ENCODE measurements at places on chromosomes 6 and 20. TPM values are rescaled to one million over a fixed set of nuclear protein-coding genes. Genes with fewer than 3 reads are reported as not detected.

DNA sequence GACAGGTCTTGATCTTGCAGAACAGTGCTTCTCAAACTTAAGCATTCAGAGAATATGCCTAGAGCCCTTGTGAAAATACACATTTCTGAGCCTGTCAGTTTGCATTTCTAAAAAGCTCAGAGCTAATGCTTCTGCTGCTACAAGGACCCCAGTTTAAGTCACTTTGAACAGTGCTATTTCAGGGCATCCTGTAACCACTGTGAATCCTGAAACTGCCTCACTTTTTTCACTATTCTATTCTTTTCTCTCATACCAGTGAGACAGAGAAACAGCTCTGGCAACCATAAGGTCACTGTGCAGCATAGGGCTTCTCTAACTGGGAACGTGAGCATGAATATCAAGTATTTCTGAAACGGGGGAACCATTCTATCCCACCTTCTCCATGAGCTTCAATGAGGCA, 51.2 kb downstream of the LGSN start:
- no peaks in the 10 kb centered on the region for H3K4me1 ChIP-seq
- no peaks in the 10 kb centered on the region for H3K36me3 ChIP-seq
- DNase-seq: no peak

DNA sequence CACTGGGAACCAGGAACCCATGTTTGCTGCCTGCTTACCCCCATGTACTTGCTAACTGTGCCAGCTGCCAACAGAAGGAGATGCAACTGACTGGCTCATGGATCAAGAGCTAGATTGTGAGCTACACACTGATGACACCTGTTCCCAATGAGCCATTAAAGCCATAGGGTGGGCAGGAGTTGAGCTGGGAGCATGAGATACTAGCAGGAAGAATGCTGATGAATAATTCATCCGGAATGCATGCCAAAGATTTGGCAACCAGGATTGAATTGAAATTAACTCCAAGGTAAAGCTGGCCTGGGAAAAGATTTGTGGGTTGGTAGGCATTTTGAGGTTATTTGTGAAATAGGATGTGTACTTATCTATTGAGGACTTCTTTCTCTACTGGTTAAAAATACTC, 631.1 kb downstream of the KIF16B start:
- no peak overlapping the region for H3K27ac ChIP-seq
- no peaks in the 10 kb centered on the region for H3K4me1 ChIP-seq
- no peaks in the 10 kb centered on the region for H3K27me3 ChIP-seq
- DNase-seq: no peak
- no peak overlapping the region for H3K4me3 ChIP-seq

GRCh38 chr20:63972312-63973159, 2.8 kb upstream of the ZNF512B start:
- no peak overlapping the region for H3K27ac ChIP-seq
- H3K27me3 ChIP-seq: no peaks in the 10 kb centered on the region
- H3K4me3 ChIP-seq: no peak overlapping the region
- DNase-seq: no peak

- H3K36me3 ChIP-seq: no peaks in the 10 kb centered on the region
- H3K4me3 ChIP-seq: no peak overlapping the region
- H3K4me1 ChIP-seq: peaks cover 7% of the 10 kb centered on the region
- DNase-seq: no peak
- H3K27me3 ChIP-seq: no peaks in the 10 kb centered on the region
These were observed 19.4 kb downstream of the FAM50B start for GRCh38 chr6:3868544-3868943.

DNA sequence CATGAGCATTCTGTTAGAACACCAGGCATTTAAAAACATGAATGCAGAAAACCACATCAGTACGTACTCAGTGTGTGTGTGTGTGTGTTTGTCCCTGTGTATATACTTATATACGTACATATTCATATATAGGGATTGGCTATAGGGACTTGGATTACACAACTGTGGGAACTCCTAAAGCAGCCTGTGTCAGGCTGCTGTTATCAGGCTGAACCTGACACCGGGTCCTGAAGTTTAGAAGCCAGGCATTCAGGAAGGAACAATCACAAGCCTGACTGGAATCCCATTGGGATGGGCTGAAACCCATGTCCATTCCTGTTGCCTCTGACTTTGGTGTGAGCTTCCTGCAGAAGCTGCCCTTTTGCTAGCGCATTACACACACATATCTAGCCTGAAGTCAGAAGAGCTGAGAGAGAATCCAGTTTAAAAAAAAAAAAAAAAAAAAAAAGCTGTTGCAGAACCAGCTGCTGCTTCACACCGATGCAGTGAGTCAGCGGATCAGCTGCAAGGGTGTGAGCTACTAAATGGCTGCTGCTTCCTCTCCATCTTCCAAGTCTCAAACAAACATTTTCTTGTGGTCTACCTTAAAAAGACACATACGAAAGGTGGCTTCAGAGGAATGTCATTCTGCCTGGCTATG, 348.1 kb downstream of the THBS2 start:
- no peaks in the 10 kb centered on the region for H3K4me1 ChIP-seq
- DNase-seq: no peak
- no peak overlapping the region for H3K4me3 ChIP-seq
- no peak overlapping the region for H3K27ac ChIP-seq
- no peaks in the 10 kb centered on the region for H3K27me3 ChIP-seq

DNA sequence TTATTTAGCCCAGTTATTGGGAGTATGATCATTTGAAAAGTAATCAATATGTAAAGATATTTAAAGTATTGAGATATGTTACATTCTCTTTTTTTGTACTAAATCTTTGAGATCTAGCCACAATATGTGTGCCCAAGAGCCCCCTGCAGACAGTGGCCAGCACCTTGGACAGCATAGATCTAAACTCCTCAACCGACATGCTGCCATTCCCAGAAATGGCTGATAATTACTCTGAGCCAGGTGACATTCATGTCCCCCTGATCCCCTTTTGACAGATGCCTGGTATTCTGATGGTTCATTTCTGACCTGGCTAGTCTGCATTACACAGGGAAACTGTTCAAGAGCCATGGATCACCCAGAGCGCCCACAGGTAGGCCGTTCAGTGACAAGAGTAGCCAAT, 177.1 kb downstream of the ZDHHC14 start:
- no peaks in the 10 kb centered on the region for H3K27me3 ChIP-seq
- DNase-seq: no peak
- no peak overlapping the region for H3K4me3 ChIP-seq
- H3K27ac ChIP-seq: no peak overlapping the region
- H3K36me3 ChIP-seq: no peaks in the 10 kb centered on the region

DNA sequence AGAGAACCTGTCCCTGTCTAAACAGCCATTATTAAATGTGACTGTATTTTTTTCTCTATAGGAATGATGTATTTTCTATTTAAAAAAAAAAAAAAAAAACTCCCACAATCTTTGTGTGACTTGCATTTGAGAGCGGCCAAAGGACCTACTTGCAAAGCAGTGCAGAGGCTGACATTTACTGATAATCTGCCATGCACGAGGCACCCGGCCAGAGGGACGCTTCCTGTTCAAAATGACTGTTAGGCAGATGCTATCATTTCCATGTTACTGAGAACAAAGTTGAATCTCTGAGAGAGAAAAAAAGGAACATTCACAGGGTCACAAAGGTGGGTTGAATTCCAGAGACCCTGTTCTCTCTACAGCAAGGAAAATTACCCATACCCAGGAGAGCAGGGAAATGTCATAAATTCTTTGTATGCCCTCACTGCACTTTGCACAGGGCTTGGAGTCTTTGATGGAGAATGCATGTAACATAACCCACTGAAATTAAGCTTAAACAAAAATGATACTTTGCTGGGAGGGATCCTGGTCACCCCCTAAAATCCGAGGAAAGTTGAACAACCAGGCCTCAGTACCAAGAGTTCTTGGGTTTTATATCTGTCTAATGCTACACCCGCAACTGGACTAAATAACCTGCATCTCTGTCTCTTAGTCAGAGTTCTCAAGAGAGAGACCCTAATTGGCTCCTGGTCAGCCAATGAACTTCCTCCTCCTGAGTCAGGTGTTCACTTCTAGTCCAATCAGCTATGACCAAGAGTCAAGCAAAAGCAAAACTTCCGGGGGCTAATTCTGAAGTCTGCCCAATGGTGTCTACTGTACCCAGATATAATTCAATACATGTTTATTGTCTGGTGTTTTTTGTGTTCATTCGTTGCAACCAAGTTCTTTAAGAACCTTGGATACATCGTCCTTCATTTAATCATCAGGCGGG, 61.2 kb downstream of the GCLC start:
- H3K27ac ChIP-seq: peak overlapping the region; percentile 5
- DNase-seq: no peak
- H3K4me1 ChIP-seq: peaks cover 23% of the 10 kb centered on the region
- H3K4me3 ChIP-seq: no peak overlapping the region
- peaks cover 4% of the 10 kb centered on the region for H3K27me3 ChIP-seq

DNA sequence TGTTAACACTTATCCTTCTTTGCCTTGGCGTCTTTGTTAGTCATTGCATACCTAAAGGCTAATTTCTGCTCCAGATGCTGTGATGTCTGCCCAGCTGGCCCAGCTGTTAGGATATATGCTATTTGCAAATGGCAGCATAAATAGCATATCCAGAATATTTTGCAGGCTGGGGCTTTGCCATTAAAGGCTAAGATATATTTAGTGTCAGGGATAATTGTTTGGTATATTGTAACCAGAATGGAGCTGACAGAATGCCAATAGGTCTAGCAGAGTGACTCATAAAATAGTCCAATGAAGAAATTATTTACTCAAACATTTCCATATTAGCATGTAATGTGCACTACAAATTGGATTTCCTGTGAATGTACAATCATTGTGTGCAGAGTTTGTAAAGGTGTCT, 584.1 kb upstream of the FLRT3 start:
- H3K36me3 ChIP-seq: no peaks in the 10 kb centered on the region
- H3K27ac ChIP-seq: no peak overlapping the region
- H3K4me3 ChIP-seq: no peak overlapping the region
- no peaks in the 10 kb centered on the region for H3K27me3 ChIP-seq

GRCh38 chr20:53087037-53087777, 115.0 kb downstream of the TSHZ2 start:
- DNase-seq: no peak
- no peaks in the 10 kb centered on the region for H3K36me3 ChIP-seq
- no peak overlapping the region for H3K4me3 ChIP-seq
- H3K27me3 ChIP-seq: no peaks in the 10 kb centered on the region

DNA sequence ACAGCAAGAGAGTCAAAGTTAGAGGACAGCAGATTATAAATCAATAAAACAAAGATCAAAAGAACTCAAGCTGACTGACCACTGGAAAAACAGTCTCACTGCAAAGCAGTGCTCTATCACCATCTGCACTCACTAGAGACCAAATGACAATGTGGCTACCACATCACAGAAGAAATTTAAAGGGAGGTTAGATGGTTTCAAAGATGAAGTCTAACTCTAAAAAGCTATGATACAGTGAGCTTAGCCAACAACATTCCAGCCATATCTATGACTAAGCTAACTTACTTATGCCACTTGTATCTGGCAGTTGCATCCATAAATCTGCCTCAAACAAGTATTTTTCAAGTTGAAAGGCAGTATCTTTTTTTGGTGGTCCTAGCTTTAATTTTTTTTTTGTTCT, 68.6 kb downstream of the ARHGAP18 start:
- no peak for DNase-seq
- no peaks in the 10 kb centered on the region for H3K27me3 ChIP-seq
- H3K4me1 ChIP-seq: peaks cover 45% of the 10 kb centered on the region
- peaks cover 10% of the 10 kb centered on the region for H3K36me3 ChIP-seq
- H3K4me3 ChIP-seq: no peak overlapping the region

- H3K4me1 ChIP-seq: no peaks in the 10 kb centered on the region
- no peak overlapping the region for H3K27ac ChIP-seq
- no peaks in the 10 kb centered on the region for H3K27me3 ChIP-seq
- no peaks in the 10 kb centered on the region for H3K36me3 ChIP-seq
These were observed 130.0 kb upstream of the SYNCRIP start for GRCh38 chr6:85772641-85773040.

GRCh38 chr6:69816026-69816425, 19.2 kb upstream of the LMBRD1 start:
- no peak overlapping the region for H3K4me3 ChIP-seq
- H3K27ac ChIP-seq: no peak overlapping the region

- H3K4me3 ChIP-seq: no peak overlapping the region
- DNase-seq: no peak
- no peaks in the 10 kb centered on the region for H3K4me1 ChIP-seq
- H3K27me3 ChIP-seq: no peaks in the 10 kb centered on the region
These were observed 37.8 kb downstream of the MARCKS start for GRCh38 chr6:113894712-113895674.

GRCh38 chr20:6864740-6865139, 97.3 kb downstream of the BMP2 start:
- no peaks in the 10 kb centered on the region for H3K4me1 ChIP-seq
- H3K27me3 ChIP-seq: no peaks in the 10 kb centered on the region
- no peak overlapping the region for H3K27ac ChIP-seq
- no peaks in the 10 kb centered on the region for H3K36me3 ChIP-seq
- DNase-seq: no peak

- no peak overlapping the region for H3K27ac ChIP-seq
- H3K27me3 ChIP-seq: no peaks in the 10 kb centered on the region
- no peak overlapping the region for H3K4me3 ChIP-seq
These were observed 21.6 kb downstream of the TFEB start for GRCh38 chr6:41713650-41714291.

DNA sequence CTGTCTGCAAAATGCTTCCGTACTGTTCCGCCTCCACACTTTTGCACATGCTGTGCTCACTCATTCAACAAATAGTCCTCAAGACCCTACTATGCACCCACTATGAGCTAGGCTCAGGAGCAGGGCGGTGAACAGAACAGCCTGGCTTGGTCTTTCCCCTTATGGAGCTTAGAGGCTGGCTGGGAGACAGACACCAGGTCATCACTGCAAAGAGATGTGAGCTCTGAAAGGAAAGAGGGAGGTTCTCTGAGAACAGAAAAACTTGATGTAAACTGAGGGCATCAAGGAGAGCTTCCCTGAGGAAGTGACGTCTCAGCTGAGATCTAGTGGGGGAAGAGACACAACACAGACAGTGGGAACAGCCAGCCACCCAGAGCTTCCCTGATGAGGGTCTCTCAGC, 31.0 kb upstream of the TGM2 start:
- H3K36me3 ChIP-seq: no peaks in the 10 kb centered on the region
- no peak overlapping the region for H3K4me3 ChIP-seq
- peaks cover 23% of the 10 kb centered on the region for H3K4me1 ChIP-seq
- no peak for DNase-seq

DNA sequence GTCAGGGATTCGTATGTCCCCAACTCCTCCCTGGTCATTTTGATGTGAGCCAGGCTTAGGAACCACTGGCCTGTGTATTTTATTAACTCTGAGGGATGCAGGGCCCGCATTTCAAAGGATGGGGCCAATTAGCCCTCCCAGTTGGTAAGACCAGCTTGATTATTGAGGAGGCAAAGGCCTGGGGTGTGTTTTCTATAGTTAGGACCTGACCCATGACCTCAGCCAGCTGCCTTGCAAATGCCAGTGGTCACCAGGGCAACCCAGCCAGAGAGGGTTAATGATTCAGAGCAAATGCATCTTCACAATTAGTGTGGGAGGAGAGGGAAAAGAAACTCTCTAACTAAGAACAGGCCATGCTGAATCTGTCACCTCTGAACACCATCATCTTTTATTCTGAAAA, 835.4 kb downstream of the MAFB start:
- H3K27ac ChIP-seq: no peak overlapping the region
- H3K4me3 ChIP-seq: no peak overlapping the region
- H3K27me3 ChIP-seq: no peaks in the 10 kb centered on the region
- H3K4me1 ChIP-seq: peaks cover 24% of the 10 kb centered on the region
- no peaks in the 10 kb centered on the region for H3K36me3 ChIP-seq
- no peak for DNase-seq

Gene SIRPB2
- total RNA-seq: 32.2 TPM

Gene TSPO2
- not detected for total RNA-seq

Gene KHDRBS2
- total RNA-seq: 10.9 TPM

Gene FKBP5
- 128 TPM for total RNA-seq

Gene TOX2
- total RNA-seq: 16.3 TPM

Gene ARMH2
- 0.68 TPM for total RNA-seq

Gene BPI
- 0.44 TPM for total RNA-seq

Gene GHRH
- not detected for total RNA-seq

Gene C6orf15
- not detected for total RNA-seq

Gene PTCRA
- total RNA-seq: 9.8 TPM
